ENCODE measurements at places on chromosomes 12 and 14. TPM values are rescaled to one million over a fixed set of nuclear protein-coding genes. Genes with fewer than 3 reads are reported as not detected.

RNASE3 gene
- not detected for total RNA-seq

IQSEC3 gene
- 4.6 TPM for total RNA-seq

METTL1 gene
- total RNA-seq, result 26.9 TPM

- no peak for DNase-seq
Observed at GRCh38 chr12:129871991-129872972, 31.5 kb downstream of the TMEM132D start.

DNA sequence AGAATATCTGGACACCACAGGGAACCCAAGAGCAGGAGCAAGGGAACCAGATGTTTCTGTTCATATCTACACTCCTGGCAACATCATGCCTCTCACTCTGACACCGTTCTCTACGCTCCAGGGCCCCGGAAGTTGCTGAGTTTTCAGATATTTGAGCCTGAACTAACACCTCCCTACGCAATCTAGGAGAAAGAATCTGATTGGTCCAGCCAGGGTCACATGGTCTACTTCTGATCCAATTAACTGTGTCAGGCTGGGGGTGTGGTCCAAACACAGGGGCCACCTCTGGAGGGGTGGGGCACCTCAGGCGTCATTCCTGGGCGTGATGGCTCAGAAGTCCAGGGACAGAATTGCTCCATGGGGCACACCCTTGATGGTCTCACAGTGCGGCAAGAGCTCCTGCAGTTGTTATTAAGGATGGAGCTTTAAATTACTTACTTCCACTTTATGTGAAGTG is 165.5 kb downstream of the PTPN11 start:
- no peak for DNase-seq

- DNase-seq, result no peak
Observed at GRCh38 chr12:67991158-67991557, 1.9 kb downstream of the IFNG-AS1 start.

DNA sequence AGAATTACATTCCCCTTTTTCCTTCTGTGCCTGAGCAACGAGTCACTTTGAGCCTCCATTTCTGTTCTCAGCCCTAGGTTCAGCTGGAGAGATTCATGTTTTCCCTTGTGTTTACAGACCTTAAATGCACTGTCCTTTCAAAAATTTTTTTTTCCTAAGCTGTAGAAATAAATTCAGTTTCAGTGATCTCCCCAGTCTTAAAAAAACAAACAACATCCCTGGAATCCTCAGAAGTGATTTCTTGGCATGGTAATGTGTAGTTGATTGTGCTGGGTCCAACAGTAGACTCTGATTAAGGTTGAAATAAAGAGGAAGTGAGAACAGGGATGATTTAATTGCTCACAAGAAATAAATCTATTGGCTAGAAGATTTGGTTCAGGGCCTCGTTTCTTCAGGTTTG is 89.3 kb downstream of the NTN4 start:
- no peak for DNase-seq

- DNase-seq, result no peak
Observed at GRCh38 chr12:94663071-94663470, 12.7 kb upstream of the TMCC3 start.

DNA sequence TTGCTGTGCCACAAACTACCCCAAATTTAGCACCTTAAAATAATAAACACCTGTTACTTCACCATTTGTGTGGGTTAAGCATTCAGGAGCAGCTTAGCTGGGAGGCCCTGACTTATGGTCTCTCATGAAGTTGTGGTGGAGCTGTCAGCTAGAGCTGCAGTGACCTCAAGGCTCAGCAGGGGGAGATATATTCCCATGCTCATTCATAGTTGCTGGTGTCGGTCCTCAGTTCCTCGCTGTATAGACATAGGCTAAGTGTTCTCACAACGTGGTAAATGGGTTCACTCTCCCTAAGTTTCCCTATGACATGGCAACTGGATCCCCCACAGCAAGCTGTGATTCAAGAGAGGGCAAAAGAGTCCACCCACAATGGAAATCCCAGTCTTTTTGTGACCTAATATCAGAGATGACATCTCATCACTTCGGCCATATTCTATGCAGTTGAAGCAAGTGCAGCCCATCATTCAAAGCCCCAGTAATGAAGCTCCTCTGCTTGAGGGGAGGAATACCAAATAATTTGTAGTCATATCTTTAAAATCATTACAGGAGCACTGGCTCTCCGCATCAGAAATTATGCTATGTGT is 41.1 kb downstream of the PRB3 start:
- no peak for DNase-seq

Data from upper lobe of right lung (tissue), 1 donor.